ENCODE measurements at places on chromosomes 7 and 10.

DNA sequence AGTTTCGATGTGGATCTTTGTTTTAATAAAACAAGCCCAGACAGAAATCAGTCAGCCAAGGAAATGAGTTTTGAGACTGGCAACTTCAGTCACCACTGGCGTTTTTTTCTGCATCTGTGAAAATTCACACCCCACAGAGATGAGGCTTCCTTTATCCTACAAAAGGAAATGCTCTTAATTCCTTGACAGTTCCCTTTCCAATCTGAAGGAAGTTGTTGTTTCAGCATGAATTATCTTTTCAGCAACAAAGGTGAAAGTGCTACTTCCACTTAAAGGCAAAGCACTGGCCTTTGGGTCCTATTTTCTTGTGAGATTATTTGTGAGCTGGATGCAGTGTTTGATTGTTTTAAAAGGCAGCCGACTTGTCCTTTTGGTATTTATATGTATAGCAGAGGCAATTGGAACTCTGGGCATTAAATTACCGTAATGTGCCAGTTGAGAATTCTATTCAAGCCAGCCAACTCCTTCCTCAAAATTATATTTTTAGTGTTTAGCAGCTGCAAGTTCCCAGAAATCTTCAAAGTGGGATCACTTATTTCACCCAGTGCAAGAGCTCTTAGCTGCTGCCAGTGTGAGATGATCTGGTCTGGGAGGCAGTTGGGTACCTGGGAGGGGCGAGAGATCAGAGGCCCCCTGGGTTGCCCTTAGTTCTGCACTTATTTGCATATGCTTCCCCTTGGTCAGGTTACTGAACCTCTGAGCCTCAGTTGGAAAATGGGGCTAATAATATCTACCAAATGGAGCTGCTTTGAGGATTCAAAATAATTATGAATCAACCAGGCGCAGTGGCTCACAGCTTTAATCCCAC lies 427.1 kb downstream of the GALNT17 start:
- DNase-seq, result no peak

DNA sequence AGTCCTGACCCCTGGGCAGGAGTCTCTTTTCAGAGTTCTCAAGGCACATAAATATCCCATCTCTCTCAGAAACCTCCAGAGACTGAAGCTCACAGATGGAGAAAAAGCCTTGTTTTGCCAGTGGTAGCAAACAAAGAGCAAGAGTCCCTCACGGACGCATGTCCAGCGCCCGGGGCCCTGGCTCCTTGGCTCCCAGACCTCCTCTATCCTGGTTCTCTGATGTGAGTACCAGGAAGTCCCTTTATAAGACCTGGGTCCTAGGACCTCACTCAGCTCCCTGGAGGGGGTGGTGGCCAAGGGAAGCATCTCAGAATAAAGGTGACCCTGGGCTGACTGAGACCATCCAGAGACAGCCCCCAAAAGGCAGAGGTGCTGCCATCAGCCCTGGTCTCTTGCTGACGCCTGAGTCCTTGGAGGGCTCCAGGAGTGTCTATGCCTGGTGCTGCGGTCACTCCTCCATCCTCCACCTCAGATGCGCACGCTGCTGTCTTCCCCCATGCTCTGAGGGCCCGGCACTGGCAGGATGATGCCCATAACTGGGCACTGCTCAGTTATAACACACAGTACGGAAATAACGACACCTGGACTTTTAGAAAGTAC lies 221.5 kb downstream of the TNS3 start:
- DNase-seq, result no peak

- DNase-seq, result no peak
Measured at GRCh38 chr10:88459530-88459929, 123.6 kb downstream of the RNLS start.

GRCh38 chr7:159317294-159317693 lies 172.6 kb upstream of the VIPR2 start:
- DNase-seq, result no peak

GRCh38 chr7:142469696-142470543 lies 212.1 kb upstream of the PRSS58 start:
- DNase-seq, result no peak

DNA sequence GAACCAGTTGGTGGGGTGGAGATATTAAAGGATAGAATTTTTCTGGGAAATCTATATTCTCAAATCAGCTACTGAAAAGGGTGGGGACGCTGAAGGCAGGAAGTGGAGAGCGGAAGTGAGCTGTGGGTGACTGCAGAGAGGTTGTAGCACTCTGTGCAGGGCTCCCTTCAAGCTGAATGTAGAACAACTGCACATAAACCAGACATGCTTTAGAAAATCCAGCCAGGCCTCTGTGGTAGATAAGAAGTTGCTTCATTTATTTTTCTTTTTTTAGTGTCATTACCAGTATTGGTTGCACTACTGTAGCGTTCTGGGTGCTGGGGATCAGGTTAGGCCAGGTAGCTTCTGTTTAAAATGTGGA lies 127.8 kb downstream of the CELF2 start:
- DNase-seq, result peak; percentile 58

DNA sequence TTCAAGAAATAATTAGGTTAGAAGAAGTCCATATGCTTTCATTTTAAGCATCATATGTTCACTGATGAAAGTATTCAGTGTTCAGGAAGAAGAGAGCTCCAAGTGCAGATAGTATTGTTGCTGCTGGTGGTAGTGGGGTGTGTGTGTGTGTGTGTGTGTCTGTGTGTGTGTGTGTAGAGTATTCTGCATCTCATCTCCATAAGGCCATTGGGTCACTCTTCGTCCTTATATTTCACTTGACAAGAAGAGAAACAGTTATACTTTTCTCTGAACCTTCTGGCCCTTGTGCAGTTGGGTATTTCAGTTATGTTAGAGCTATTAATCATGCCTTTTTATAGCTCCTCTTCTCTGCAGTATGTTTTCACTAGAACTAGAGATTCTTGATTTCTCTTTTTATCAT lies 26.2 kb downstream of the ADAM22 start:
- no peak for DNase-seq

GRCh38 chr7:91351374-91351773 lies 87.1 kb downstream of the FZD1 start:
- DNase-seq, result no peak

DNA sequence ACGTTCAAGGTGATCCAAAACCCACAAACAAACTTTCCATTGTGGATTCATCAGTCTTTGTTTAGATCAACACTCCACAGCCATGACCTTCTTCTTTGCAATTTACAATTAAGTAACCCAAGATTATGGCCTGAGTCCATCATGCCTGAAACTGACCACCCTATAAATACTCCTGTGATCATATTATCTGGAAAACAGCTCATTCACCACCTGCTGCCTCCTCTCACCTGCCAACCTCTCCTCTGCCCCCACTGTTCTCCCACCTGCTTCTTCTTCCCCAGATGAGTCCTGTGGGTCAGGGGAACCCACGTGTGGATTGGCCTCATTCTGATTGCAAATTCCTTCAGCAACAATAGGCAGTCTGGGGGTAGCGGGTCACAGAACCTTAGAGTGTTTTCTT lies 81.4 kb downstream of the ABLIM1 start:
- no peak for DNase-seq

- peak; percentile 56 for DNase-seq
Measured at GRCh38 chr10:4541292-4541691, 284.7 kb upstream of the AKR1E2 start.

DNA sequence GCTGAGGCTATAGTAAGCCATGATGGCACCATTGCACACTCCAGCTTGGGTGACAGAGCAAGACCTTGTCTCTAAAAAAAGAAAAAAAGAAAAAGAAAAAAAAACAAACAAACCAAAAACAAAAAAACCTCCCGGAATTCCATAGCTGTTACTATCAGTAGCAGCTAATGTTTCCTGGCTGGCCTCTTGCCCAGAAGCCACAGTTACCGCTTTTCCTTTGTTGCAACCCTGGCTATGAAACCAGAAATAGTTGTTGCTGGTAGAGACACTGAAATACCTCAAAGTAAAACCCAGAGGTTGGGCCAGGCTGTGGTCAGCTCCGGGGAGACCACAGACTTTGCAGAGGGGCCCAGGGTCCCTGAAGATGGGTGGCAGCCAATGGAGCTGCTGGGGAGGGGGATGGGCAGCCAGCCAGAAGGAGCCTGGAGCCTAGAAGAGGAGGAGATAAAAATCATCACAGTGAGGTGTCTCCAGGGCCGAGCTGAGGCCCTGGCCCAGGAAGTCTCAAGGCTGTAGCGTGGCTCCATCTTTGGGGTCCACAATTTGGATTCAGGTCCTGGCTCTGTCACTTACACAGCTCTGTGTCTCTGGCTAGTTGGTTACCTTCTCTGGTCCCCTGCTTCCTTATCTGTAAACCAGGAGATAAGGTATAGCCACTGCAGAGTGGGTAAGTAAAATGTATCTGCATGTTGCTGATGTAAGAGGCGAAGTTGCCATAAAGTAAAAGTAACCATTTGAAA lies 3.4 kb upstream of the CHST12 start:
- DNase-seq, result peak; percentile 65

- peak; percentile 89 for DNase-seq
Measured at GRCh38 chr10:90777621-90778020, 80.2 kb downstream of the HTR7 start.

GRCh38 chr10:6014241-6014761 lies 37.0 kb upstream of the IL15RA start:
- DNase-seq, result peak; percentile 77

- no peak for DNase-seq
Measured at GRCh38 chr7:35752742-35753141, 48.1 kb upstream of the SEPTIN7 start.

Measured in inflammatory macrophage treated with lipopolysaccharide for 4 hours (primary cell).